A172 (cell line): ENCODE measurements at places on chromosomes 7 and 10.

- DNase-seq: no peak
Observed at GRCh38 chr10:54993148-54993547, 192.1 kb upstream of the PCDH15 start.

DNA sequence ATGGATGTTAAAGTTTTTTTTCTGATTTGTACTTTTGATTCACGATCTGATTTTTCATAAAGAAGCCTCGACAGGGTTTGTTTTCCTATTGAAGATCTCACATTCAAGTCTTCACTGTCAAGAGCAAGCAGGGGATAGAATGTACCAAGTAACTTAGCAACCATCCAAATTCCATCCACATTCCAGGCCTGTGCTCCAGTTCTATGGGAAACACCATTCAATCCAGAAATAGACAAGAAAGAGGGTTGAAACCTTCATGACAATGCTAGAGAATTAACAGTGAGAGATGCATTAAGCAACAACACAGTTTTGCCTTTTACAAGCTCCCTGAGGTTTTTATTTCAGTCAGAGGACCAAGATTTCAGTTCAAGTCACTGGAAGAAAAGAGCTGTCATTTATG, 300.2 kb downstream of the NEBL start:
- peak; percentile 41 for DNase-seq

GRCh38 chr10:32144817-32145688, 88.8 kb upstream of the KIF5B start:
- no peak for DNase-seq

- peak; percentile 2 for DNase-seq
Observed at GRCh38 chr10:122468307-122468925, 7.1 kb downstream of the HTRA1 start.

GRCh38 chr10:85193796-85194195, 865.4 kb downstream of the CCSER2 start:
- no peak for DNase-seq

DNA sequence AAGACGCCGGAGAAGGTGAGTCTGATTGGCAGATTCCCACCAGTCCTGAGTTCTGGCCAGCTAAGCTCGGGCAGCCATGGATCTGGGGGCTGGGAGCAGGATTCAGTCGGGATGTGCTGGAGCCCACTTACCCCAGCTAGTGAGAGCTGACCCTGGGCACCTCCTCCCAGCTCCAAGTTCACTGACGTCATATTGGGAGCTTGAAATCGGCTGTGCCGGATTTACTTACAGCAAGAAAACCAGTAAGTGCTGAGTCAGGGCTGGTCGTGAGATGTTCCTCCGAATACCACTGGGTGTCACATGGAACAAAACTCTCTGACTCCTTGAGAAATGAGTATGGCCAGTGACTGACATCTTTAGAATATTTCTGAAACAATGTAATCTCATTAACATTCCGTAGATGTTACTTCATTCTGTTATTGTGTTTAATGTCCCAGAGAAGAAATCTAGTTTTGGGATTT, 621.2 kb downstream of the SDK1 start:
- DNase-seq: peak; percentile 98

DNA sequence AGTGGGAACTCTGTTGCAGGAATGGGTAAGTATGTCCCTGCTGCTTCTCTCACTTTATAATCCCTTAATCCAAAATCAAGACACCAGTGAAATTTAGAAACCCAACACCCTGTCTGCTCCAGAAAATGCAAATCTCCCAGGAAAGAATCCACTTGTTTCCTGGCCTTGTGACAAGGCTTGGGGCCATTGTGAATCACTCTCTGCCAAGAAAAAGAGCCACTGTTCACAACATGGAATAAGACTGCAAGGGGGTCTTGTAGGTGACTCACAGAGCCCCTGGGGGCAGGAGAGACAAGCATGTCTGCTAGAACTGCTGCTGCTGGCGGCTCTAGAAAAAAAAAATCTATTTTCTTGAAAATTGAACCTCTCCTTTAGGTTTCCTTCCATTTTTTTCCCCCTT, 191.2 kb downstream of the SORCS1 start:
- DNase-seq: no peak

DNA sequence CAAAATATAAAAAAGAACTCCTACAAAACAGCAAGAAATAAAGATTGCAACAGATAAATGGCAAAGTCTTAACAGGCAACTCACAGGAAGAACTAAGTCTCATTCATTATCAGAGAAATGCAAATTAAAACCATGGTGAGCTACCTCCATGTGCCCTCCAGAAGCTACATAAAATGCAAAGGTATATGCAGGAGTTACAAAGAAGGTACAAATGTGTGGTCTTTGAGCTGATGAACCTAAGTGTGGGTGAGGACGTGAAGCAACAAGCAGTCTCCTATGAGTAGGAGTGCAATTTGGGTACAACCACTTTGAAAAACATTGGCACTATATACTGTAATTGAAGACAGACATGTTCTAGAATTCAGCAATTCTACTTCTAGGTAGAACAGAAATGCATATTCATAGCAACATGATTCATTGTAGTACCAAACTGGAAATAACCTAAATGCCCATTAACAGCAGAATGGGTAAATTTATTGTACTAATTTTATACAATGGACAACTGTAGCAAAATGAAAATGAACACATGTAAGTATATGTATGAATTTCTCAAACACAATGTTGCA, 61.6 kb upstream of the KCNMA1 start:
- DNase-seq: no peak

DNA sequence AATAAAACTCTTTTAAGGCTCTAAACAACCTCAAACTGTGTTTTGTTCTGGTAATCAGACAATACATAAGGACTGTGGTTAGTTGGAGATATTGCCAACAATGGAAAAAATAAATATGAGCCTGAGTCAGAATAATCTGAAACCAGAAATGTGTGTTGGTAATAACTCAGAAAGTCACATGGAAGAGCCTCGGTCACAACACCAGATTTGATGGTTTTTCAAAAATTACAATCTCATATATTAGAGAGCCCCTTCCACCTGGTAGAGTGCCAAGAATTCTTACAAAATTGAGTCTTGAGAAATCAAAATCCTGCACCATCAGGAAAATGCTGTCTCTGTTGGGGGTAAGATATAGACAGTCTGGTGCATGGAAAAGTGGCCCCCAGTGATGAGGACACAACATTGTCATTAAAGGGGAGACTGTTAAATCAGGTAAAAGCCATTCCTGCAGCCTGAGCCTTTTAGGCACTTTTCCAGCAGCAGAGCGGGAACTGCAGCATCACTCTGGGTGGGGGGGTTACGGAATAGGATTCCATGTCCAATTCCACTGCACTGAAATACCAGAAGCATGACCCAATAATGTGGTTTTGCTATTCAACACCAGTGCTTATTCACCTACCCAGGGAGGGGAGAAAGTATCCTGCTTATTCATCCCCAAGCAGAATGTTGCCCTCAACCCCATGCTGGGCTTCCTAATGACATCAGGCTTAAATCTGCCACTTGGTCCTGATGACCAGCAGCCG, 9.5 kb upstream of the ADAM12 start:
- peak; percentile 96 for DNase-seq
